ENCODE measurements at places on chromosomes 7 and 10. TPM values are rescaled to one million over a fixed set of nuclear protein-coding genes. Genes with fewer than 3 reads are reported as not detected.
A peak's percentile ranks its signal among the peaks of the same experiment; 100 is the strongest.

The VAX1 gene
- total RNA-seq: not detected

DNA sequence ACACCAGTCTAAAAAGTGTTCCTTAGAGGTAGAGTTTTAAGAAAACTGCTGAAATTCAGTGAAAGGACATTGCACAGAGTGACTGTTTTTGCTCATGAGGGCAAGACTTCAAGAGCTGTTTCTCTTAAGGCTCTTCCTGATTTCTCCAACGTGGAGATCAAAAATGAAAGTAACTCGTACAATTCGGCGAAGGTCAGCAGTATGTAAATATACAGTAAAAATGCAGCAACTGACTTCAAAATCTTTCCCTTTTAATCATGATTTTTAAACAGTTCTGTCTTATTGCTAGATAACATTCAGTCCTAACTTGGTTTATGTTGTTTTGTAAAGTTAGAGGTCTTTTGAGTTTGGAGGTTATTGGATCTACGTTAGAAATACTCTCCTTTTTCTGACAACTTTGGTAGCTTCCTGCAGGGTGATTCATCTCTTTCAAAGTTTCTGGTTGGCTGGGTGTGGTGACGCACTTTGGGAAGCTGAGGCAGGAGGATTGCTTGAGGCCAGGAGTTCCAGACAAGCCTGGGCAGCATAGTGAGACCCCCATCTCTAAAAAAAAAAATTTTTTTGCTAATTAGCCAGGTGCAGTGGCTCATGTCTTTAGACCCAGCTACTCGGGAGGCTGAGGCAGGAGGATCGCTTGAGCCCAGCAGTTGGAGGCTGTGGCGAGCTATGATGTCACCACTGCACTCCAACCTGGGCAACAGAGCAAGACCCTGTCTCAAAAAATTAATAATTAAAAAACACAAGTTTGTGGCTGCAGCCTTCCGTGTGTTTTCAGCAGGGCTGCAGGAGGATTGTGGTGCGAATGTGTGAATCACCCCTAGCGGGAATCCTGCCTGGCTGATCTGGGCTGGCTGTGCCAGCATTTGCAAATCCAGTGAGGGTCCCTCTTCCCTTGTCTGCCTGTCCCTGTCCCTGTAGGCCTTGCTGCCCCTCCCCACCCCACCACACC is 29.2 kb upstream of the AP5Z1 start:
- peak; percentile 47 for DNase-seq

GRCh38 chr10:47456079-47456785 is 27.7 kb downstream of the ANXA8 start:
- DNase-seq: no peak

GRCh38 chr10:73959484-73960243 is 38.3 kb upstream of the VCL start:
- no peak for DNase-seq

Data from activated T-cell treated with anti-CD3 and anti-CD28 coated beads, Interleukin-2, amount 50 U/mL, for 72 hours (primary cell).